ENCODE measurements at places on chromosomes 3 and 15. TPM values are rescaled to one million over a fixed set of nuclear protein-coding genes. Genes with fewer than 3 reads are reported as not detected.

- no peak overlapping the region for H3K4me3 ChIP-seq
- no peaks in the 10 kb centered on the region for H3K4me1 ChIP-seq
- no peaks in the 10 kb centered on the region for H3K36me3 ChIP-seq
- no peak overlapping the region for H3K27ac ChIP-seq
- DNase-seq: no peak
Measured at GRCh38 chr3:73621388-73621787, 3.4 kb downstream of the PDZRN3 start.

DNA sequence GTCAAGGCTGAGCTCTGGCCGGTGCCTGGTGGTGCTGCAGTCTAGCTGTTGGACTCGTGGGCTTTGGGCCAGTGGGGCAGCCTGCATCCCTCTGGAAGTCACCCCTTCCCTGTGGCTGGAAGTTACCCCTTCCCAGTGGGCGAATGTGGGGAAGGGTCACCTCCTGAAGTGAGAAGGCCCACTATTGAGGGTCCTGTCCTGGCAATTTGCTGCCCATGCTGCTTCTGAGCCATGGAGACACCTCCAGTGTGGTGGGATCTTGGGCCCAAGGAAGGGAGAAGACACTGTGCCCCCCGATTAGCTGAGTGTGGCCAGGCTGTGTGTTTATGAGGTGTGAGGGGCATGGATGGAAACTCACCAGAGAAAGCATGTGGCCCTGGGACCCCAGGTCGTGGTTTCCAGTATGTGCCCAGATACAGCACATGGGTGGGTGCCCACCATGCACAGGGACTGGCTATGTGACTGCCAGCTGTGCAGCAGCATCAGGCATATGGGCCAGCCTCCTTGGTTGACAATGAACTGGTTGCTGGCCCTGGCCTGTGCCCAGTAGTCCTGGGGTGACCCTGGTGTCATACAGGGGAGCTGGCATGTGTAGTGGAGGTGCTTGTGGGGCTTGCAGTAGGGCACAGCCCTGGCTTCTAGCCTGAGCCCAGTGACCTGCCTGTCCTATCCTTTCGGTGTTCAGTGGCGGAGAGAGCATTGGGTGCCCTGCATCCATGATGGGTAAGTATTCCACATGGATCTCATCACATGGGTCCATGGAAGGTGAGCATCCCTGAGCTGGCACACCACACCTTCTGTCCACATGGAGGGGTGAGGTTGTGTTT lies 221.2 kb downstream of the SNRPN start:
- no peak overlapping the region for H3K27ac ChIP-seq
- H3K27me3 ChIP-seq: no peaks in the 10 kb centered on the region
- DNase-seq: no peak
- H3K4me1 ChIP-seq: no peaks in the 10 kb centered on the region
- no peaks in the 10 kb centered on the region for H3K36me3 ChIP-seq

DNA sequence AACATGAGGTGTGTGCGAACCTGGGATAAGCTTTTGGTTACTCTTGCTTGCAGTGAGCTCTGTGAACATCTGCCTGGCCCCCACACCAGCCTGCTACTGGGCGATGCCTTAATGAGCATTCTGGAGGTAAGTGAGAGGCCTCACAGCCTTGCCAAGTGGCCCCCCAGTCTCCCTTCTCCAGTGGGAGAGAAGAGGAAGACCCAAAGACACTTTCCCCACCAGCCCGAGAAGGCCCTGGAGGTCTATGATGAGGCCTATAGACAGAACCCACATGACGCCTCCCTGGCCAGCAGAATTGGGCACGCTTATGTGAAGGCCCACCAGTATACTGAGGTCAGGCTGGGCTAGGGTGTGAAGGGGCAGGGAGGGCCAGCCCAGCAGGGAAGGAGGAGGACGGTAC lies 22.5 kb downstream of the TTC21A start:
- no peaks in the 10 kb centered on the region for H3K36me3 ChIP-seq
- H3K4me3 ChIP-seq: no peak overlapping the region
- DNase-seq: no peak
- peaks cover 21% of the 10 kb centered on the region for H3K4me1 ChIP-seq
- no peak overlapping the region for H3K27ac ChIP-seq
- H3K27me3 ChIP-seq: no peaks in the 10 kb centered on the region

- H3K36me3 ChIP-seq: no peaks in the 10 kb centered on the region
- no peak overlapping the region for H3K27ac ChIP-seq
- no peak for DNase-seq
- H3K4me1 ChIP-seq: no peaks in the 10 kb centered on the region
Measured at GRCh38 chr3:175108613-175109151, 249.5 kb downstream of the NAALADL2 start.

Gene DIS3L
- total RNA-seq: 30.2 TPM

Gene ANKUB1
- not detected for total RNA-seq

Gene ITIH1
- total RNA-seq: 0.49 TPM

Data from T-cell (primary cell).